ENCODE measurements at places on chromosomes 11 and 22.

DNA sequence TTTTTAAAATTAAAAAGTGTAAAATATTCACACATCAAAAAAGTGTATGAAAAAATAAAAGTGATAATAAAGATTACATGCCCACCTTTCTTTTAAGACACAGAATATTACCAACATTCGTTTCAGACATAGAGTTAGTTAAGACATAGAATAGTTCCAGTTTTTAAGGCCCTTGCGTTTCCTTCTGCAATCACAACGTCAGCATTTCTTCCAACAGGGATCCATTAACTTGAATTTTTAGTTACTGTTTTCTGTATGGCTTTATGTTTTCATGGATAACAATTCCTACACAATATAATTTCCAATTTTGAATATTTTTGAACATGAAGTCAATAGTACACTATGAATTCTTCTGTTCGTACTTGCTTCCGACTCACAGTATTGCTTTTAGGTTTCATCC, 170.8 kb upstream of the C11orf87 start:
- no peak for DNase-seq

- no peak for DNase-seq
Measured at GRCh38 chr22:35544189-35544588, 3.6 kb downstream of the RASD2 start.

- DNase-seq: no peak
Measured at GRCh38 chr11:44071157-44071556, 5.1 kb downstream of the ACCS start.

GRCh38 chr11:118281284-118281683, 17.2 kb upstream of the MPZL2 start:
- DNase-seq: no peak

DNA sequence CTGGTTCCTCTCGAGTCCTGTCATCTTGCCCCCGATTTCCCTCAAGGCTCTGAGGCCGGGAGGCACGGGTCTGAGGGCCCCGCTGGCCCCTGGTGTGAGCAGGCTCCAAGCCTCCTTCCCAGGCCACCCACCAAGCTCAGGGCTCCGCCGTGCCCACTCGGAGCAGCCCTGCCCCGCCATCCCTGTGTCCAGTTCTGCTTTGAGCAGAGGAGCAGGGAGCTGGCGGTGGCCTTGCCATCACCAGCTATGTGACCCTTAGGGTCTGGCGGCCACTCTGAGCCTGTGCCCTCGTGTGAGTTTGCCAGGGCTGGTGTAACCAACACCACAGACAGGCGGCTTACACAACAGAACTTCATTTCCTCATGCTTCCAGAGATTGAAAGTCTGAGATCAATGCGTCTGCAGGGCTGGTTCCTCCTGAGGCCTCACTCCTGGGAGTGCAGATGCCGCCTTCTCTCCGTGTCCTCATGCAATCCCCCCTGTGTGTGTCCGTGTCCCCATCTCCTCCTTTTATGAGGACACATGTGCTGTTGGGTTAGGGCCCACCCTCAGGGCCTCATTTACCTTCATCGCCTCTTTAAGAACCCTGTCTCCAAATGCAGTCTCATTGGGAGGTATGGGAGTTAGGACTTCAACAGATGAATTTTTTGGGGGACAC, 36.5 kb upstream of the CELSR1 start:
- DNase-seq: no peak

GRCh38 chr11:66920978-66921784, 37.0 kb downstream of the PC start:
- no peak for DNase-seq

DNA sequence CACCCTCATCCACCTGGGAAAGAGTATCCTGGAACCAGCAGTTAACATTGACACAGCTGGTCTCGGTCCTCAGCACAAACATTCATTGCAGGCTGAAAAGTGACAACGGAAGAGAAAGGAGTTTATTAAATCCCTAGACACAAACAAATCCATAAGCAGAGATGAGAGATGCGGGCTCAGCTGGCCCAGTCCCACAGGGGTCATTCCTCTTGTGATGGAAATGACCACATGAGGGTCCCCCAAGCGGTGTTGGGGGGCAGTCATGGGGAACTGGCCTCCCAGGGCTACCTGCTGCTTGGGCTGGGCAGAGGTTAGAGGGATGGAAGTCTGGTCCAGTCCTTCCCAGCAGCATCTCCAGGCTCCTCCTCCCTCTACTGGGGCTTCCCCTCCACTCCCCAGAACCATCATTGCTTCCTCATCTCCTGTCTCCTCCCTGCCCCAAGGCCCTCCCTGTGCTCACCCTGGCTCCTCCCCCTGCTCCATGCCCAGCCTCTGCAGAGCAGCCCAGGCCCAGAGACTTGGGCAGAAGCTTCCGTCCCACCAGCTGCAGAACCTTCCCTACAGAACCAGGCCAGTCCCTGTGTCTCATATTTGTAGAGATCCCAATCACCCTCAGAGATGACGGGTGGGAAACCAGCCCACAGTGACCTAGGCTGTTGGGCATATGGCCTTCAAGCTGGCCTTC, 5.4 kb upstream of the IGLL5 start:
- no peak for DNase-seq

- no peak for DNase-seq
Measured at GRCh38 chr11:10298342-10298741, 4.3 kb upstream of the SBF2 start.

DNA sequence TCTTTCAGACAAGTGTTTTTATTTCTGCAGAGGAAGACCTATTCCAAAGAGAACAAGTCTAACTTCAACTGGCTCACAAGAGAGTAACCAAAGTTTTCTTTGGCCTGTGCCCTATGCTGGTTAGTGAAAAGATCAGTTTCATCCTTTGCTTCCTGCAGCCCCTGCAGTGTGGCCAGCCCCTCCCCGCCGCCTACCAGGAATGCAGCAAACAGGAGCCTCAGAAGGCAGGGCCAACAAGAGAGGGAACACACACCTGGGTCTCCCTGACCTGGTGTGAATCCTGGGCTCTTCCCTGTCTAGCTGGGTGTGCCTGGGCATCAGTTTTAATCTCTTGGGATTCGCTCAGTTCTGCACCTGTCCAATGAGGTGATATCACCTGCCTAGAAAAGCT, 21.5 kb upstream of the SCARF2 start:
- DNase-seq: no peak

DNA sequence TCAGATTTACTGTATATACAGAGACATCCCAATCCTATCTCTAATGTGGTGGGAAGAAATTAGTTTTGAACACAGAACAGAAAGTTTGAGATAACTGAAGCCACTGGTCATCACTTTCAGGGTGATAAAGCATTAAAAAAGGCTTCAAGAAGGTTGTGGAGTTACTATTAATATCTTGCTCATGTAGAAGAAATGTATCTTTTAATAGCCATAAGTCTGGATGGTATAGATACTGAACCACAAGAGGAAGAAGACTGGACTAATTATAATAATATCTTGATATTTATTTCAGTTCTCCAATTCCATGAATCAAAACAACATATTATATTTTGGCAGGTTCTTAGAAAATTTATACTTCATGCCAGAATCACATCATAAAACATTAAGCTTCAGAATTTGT, 137.1 kb downstream of the TMEM135 start:
- DNase-seq: no peak

DNA sequence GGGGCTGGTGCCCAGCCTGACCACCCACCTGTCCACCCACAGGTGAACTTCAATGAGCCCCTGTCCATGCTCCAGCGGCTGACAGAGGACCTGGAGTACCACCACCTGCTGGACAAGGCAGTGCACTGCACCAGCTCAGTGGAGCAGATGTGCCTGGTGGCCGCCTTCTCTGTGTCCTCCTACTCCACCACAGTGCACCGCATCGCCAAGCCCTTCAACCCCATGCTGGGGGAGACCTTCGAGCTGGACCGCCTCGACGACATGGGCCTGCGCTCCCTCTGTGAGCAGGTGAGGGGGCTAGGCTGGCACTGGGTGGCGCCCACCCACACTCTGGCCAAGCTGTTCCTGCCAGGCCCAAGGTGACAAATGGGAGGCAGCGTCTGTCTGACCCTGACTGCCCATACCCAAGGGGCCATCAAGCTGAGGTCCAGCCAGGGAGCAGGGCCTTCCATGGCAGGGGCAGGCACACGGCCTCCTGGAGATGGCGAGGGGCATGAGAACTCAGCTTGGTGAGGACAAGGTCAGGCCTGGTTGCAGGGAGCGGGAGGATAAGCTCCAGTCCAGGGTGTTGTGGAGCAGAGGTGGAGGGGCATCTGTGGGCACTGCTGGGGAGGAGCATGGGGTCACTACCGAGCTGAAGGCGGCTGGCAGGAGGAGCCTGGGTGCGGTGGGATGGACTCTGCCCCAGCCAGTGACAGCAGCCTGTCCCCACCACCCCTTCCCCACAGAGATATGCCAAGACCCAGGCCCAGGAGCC, 77.7 kb downstream of the MORC2 start:
- DNase-seq: no peak

- no peak for DNase-seq
Measured at GRCh38 chr11:35610631-35611030, 7.6 kb upstream of the FJX1 start.

- no peak for DNase-seq
Measured at GRCh38 chr11:72535194-72535547, 100.8 kb upstream of the CLPB start.

DNA sequence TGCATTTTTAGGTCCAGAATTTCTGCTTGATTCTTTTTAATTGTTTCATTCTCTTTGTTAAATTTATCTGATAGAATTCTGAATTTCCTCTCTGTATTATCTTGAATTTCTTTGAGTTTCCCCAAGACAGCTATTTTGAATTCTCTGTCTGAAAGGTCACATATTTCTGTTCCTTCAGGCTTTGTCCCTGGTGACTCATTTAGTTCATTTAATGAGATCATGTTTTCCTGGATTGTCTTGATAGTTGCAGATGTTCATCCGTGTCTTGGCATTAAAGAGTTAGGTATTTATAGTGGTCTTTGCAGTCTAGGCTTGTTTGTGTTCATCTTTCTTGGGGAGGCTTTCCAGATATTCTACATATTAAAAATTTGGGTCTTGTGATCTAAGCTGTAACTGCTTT, 694.8 kb upstream of the CCDC179 start:
- DNase-seq: no peak

GRCh38 chr11:113806406-113806805, 26.8 kb downstream of the CLDN25 start:
- no peak for DNase-seq

DNA sequence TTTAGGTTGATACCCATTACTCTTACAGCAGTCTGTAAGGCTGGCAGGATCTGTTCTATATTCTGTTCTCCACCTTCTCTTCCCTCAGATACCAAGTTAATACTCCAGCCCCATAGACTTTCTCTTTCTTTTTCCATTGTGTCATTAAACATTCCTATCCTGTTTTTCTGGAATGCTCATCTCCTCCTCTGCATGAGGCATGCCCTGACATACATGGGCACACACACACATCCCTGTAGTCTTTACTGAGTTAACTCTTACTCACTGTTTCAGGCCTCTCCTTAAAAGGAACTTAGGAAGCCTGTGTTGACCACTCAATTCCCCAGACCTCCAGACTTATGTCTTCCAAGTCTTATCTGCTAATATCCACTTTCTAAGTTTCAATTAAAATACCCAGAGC, 476.8 kb downstream of the METTL15 start:
- DNase-seq: no peak

- DNase-seq: no peak
Measured at GRCh38 chr11:67211656-67212436, 54.4 kb upstream of the GRK2 start.

DNA sequence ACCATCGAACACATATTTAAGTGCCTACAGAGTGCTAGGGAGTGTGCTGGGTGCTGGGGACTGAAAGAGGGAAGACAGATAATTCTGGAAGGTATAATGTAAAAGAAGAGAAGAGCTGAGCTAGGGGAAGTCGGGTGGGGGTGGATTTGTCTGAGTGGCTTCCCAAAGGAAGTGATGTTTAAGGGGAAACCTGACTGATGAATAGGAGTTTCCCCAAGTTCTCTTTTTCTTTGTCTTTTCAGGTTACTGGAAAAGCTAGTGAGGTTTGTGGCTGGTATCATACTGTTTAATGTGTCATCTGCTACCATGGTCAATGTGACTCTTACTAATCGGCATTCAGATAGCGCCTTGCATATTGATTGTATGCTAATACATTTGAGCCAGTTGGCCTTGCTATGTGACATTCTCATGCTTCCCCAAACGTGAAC, 151.6 kb upstream of the MTMR2 start:
- DNase-seq: no peak

GRCh38 chr11:132770829-132771530, 761.3 kb downstream of the OPCML start:
- DNase-seq: no peak

DNA sequence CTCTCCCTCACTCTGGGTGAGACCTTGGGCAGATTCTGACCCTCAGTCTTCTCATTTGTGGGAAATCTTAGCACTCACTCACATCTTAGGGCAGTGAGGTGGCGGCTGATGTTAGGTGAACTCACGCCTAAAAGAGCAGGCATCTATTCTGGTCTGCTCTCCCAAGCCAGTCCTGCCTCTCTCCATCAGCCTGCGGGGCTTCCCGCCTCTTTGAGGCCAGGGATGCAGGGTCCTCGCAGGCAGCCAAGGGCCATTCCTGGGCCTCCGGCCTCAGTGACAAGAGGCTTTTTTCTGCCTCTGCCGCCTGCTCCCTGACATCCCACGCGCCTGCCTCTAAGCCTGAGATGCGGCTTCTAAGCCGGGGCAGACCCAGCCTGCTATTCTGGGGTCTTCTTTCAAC, 13.8 kb upstream of the FGF4 start:
- DNase-seq: no peak

DNA sequence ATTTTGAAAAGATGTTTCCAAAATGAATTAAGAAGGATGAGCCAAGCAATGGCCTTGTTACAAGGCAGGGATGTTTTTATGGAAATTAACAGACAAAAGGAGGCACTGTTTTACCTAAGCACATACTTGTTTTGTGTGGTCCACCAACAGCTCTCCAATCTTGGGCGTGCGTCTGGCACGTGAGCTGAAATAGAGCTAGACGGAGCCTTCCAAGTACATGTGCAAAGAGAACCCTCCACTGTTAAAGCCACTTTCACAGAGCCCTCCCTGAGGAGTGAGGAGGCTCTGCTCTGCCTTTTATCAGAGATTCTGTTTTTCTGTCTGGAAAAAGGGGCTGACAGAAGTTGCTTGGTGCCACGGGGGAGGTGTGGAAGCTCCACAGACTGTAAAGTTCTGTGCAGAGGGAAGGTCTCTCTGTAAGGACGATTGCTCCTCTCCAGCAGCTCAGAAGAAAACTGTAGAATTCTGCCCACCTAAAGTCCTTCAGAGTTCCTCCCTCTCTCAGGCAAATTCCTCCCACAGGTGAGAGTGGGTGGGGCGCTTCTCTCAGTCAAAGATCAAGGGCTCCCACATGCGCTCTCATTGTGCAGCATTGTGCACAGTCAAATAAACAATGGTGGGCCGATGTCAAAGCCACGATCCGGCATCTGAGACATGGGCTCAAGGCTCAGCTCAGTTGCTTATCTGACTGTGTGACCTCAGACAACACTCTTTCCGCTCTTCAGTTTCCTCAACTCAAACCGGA, 92.6 kb upstream of the CSNK2A3 start:
- no peak for DNase-seq

All from activated CD8-positive, alpha-beta memory T cell treated with anti-CD3 and anti-CD28 coated beads for 48 hours (primary cell).